ENCODE measurements at places on chromosomes 2 and 18.

- H3K36me3 ChIP-seq, result peaks cover 5% of the 10 kb centered on the region
- no peak overlapping the region for H3K27ac ChIP-seq
- DNase-seq, result no peak
- no peak overlapping the region for H3K4me3 ChIP-seq
Observed at GRCh38 chr18:57559314-57559713, 27.2 kb downstream of the FECH start.

DNA sequence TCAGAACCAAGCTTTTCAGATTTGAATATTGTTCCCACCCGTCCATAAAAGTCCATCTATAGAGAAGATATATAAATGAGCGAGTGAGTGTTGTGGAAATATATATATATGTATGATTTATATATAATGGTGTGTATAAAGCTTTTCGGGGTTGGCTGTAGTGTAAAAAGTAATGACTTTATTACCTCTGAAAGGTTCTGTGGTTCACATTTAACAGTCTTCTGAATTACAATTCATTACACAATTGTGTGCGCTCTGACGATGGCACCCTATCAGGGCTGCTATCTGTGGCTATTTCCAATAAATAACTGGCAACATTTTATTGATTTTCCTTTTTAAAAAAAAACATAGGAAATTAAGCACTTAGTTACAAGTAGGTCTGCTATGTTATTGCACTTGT lies 2.7 kb upstream of the BCL11A start:
- H3K4me3 ChIP-seq, result no peak overlapping the region
- no peak for DNase-seq
- no peak overlapping the region for H3K27ac ChIP-seq
- H3K36me3 ChIP-seq, result no peaks in the 10 kb centered on the region

GRCh38 chr2:33644215-33644614 lies 45.1 kb upstream of the FAM98A start:
- no peaks in the 10 kb centered on the region for H3K27me3 ChIP-seq
- no peak overlapping the region for H3K4me3 ChIP-seq
- DNase-seq, result no peak
- H3K36me3 ChIP-seq, result no peaks in the 10 kb centered on the region
- H3K27ac ChIP-seq, result no peak overlapping the region

DNA sequence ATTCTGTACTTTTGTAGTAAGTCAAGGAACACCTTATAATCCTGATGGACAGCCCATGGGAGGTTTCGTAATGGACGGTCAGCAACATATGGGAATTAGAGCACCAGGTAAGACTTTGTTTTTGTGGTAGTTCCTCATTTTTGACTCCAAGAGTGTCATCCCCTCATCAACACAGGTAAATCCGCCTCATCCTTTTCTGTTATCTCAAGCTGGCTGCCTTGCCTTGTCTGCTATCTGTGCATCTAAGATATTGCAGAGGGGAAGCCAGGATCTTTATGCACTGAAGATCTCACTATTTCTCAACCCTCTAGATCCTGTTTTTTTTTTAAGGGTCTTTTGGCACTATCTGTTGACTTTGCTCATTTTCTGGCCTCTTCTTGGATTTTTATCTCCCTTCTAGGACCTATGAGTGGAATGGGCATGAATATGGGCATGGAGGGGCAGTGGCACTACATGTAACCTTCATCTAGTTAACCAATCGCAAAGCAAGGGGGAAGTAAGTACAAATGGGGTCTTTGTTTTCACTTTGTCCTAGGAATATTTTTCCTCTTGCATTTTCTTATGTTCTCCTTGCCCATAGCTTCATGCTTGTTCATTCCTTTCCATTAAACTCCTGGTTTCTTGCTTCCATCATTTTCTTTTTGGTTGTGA lies 133.8 kb downstream of the MEIS1 start:
- no peak overlapping the region for H3K27ac ChIP-seq
- H3K4me3 ChIP-seq, result no peak overlapping the region
- peaks cover 4% of the 10 kb centered on the region for H3K27me3 ChIP-seq
- no peaks in the 10 kb centered on the region for H3K36me3 ChIP-seq

- no peak for DNase-seq
- no peak overlapping the region for H3K27ac ChIP-seq
- peaks cover 3% of the 10 kb centered on the region for H3K4me1 ChIP-seq
Observed at GRCh38 chr2:54040250-54040649, 69.5 kb upstream of the PSME4 start.

- H3K4me3 ChIP-seq, result no peak overlapping the region
- no peaks in the 10 kb centered on the region for H3K36me3 ChIP-seq
- no peak for DNase-seq
Observed at GRCh38 chr2:77768508-77768907, 246.3 kb upstream of the LRRTM4 start.

- no peak overlapping the region for H3K4me3 ChIP-seq
- no peak overlapping the region for H3K27ac ChIP-seq
- H3K36me3 ChIP-seq, result peaks cover 20% of the 10 kb centered on the region
- peaks cover 28% of the 10 kb centered on the region for H3K4me1 ChIP-seq
- DNase-seq, result no peak
Observed at GRCh38 chr2:121555008-121555407, 24.3 kb downstream of the RNU4ATAC start.

DNA sequence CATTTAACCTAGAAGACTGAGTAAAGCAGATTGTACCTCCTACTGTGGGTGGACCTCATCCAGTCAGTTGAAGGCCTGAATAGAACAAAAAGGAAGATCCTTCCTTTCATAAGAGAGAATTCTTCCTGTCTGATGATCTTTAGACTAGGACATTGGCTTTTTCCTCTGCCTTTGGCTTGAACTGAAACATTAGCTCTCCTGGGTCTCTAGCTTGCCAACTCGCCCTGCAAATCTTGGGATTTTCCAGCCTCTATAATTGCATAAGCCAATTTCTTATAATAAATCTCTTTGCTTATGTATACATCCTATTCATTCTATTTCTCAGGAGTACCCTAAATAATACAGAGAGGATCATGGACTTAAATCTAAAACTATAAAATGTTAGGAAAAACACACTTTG lies 6.2 kb upstream of the KDSR start:
- no peak overlapping the region for H3K27ac ChIP-seq
- no peak for DNase-seq
- H3K36me3 ChIP-seq, result peaks cover 23% of the 10 kb centered on the region
- H3K27me3 ChIP-seq, result no peaks in the 10 kb centered on the region

DNA sequence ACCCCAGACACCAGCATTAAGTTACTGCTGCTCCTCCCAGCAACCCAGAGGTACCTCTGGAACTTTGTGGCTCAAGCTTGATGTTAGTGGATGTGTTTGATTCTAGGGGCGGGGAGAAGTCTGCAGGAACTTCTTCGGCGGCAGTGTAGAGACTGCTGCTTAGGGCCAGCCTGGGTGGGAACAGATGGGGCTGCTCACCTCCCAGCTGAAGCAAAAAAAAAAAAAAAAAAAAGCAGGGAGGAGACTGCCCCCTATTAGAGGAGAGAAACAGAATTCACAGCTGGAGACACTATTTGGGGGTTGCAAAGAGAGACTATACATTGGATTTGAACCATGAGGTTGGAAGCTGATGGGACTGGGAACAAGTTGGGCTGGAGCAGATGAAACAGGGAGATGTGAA lies 28.6 kb upstream of the FAM136A start:
- DNase-seq, result no peak
- no peak overlapping the region for H3K4me3 ChIP-seq
- no peak overlapping the region for H3K27ac ChIP-seq

DNA sequence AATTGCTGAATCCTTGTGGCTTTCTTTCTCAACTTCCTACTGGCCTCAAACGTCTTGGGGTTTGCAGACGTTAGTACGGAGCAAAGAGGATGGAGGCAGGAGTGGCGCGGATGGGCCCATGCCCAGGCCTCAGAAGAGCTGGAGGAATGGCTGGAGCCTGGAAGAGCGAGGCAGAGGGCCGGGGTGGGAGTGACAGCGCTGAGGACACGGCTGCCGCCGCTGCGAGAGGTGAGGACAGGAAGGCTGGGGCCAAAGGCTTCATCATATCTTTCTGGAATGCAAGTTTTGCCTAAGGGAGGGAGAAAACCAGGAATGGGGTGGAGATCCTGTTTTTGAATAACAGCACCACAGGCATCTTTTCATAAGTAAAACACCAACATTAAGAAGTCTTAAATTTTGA lies 178.5 kb upstream of the SESTD1 start:
- H3K4me1 ChIP-seq, result no peaks in the 10 kb centered on the region
- H3K36me3 ChIP-seq, result no peaks in the 10 kb centered on the region
- no peak overlapping the region for H3K27ac ChIP-seq
- no peak for DNase-seq
- H3K4me3 ChIP-seq, result no peak overlapping the region

DNA sequence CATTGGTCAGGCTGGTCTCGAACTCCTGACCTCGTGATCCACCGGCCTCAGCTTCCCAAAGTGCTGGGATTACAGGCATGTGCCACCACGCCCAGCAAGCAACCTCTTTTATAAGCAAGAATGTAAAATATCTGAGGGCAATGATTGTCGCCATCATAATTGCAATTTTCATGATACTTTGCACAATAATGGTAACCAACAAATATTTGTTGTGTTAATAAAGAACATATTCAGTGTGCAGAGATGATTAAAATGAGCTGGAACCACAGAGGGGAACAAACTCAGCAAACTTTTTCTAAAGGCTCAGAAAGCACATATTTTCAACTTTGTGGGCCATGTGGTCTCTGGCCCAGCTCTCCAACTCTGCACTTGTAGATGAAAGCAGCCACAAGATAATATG lies 115.2 kb upstream of the SIX2 start:
- no peak for DNase-seq
- no peaks in the 10 kb centered on the region for H3K36me3 ChIP-seq
- H3K27ac ChIP-seq, result no peak overlapping the region
- no peak overlapping the region for H3K4me3 ChIP-seq

GRCh38 chr2:235670974-235671787 lies 177.3 kb downstream of the AGAP1 start:
- peaks cover 54% of the 10 kb centered on the region for H3K27me3 ChIP-seq
- no peak overlapping the region for H3K4me3 ChIP-seq
- peaks cover 4% of the 10 kb centered on the region for H3K4me1 ChIP-seq
- no peak for DNase-seq
- H3K27ac ChIP-seq, result peak overlapping the region; percentile 47
- peaks cover 3% of the 10 kb centered on the region for H3K36me3 ChIP-seq

- no peaks in the 10 kb centered on the region for H3K4me1 ChIP-seq
- H3K4me3 ChIP-seq, result no peak overlapping the region
- DNase-seq, result no peak
Observed at GRCh38 chr2:18833941-18834340, 244.6 kb upstream of the NT5C1B start.

- H3K27ac ChIP-seq, result no peak overlapping the region
- H3K4me3 ChIP-seq, result no peak overlapping the region
- H3K4me1 ChIP-seq, result no peaks in the 10 kb centered on the region
- H3K36me3 ChIP-seq, result no peaks in the 10 kb centered on the region
Observed at GRCh38 chr2:146964494-146964893, 880.3 kb upstream of the ACVR2A start.

GRCh38 chr18:37231251-37231650 lies 334.3 kb downstream of the CELF4 start:
- H3K27ac ChIP-seq, result no peak overlapping the region
- H3K4me3 ChIP-seq, result no peak overlapping the region
- H3K36me3 ChIP-seq, result no peaks in the 10 kb centered on the region

GRCh38 chr2:157893611-157894010 lies 17.5 kb upstream of the ACVR1 start:
- peaks cover 10% of the 10 kb centered on the region for H3K36me3 ChIP-seq
- no peak overlapping the region for H3K4me3 ChIP-seq
- peaks cover 62% of the 10 kb centered on the region for H3K4me1 ChIP-seq
- DNase-seq, result no peak

DNA sequence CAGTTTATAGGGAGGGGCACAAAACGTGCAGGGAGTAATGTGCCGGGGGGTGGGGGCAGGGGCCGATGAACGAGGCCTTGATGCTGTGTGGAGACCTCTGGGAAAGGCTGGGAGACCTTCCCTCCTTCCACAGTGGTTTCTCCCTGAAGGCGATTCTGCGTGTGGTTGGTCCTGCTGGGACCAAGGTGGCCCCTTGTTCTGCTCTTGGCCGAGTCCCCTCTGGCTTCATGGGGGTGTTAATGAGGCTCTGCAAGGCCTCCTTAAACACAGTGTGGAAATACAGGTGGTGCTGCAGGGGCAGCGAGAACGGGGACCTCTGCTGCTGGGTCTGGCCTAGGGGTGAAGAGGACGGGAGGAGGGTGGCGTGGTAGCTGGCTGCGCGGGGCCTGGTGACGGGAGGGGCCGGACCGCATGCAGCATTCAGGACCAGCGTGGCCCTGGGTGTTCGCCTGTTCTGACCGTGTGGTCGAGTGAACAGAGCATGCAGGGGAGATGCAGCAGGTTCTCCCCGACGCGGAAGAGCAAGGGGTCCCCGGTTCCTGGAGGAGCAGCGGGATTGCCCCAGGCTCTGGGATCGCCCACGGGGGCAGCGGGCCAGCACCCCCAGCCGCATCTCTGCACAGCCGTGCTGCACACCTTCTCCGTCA lies 42.1 kb upstream of the KCNG2 start:
- no peaks in the 10 kb centered on the region for H3K27me3 ChIP-seq
- H3K36me3 ChIP-seq, result peaks cover 55% of the 10 kb centered on the region
- no peak for DNase-seq
- no peak overlapping the region for H3K27ac ChIP-seq
- no peaks in the 10 kb centered on the region for H3K4me1 ChIP-seq
- no peak overlapping the region for H3K4me3 ChIP-seq

GRCh38 chr2:230938098-230938497 lies 13.1 kb upstream of the GPR55 start:
- H3K4me1 ChIP-seq, result peaks cover 7% of the 10 kb centered on the region
- no peak for DNase-seq
- H3K4me3 ChIP-seq, result no peak overlapping the region
- H3K27me3 ChIP-seq, result peaks cover 11% of the 10 kb centered on the region
- no peak overlapping the region for H3K27ac ChIP-seq

DNA sequence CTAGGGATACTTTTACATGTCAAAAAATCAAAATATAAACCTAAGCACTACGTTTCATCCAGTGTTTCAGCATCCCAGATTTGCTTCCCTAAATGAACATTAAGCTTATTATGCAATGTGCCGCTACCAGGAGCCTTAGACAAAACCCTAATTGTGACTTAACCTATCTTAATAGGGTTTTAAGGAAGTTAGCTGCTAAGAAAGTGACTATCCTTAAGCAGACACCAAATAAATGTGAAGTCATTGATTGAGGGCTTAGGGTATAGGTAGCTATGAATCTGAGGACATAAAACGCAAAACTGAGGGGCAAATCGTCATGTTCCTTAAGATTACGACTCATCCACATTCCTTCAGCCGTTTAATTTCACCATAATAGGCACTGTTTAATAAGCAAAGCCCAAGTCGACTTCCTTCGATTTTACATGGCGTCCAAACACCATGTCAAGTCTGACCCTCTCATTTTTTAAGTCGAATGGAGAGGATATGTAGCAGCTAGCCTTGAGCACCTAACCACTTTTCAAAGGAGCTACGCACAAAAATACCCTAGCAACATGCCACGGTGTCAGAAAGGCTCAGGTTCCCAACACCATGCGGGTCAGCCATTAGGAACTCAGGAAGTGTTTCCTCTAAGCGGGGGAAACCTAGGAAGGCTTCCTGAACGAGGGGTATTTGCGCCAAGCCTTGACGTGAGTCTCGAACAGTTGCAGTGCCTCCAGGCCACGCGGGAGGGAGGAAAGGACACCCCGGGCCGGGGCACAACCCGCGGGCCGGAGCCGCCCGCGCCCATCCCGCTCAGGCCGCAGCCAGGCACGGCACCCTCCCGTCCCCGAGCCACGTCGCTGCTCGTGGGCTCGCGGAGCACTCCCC lies 1.0 kb downstream of the HDLBP start:
- peaks cover 69% of the 10 kb centered on the region for H3K4me1 ChIP-seq
- H3K27me3 ChIP-seq, result no peaks in the 10 kb centered on the region
- peak overlapping the region; percentile 100 for H3K27ac ChIP-seq
- H3K36me3 ChIP-seq, result peaks cover 25% of the 10 kb centered on the region

Data from activated CD8-positive, alpha-beta memory T cell treated with anti-CD3 and anti-CD28 coated beads, Interleukin-2, amount 10 ng/mL, durations not matched to agents 7 days and 5 days (primary cell).